ENCODE measurements at places on chromosomes 1 and 21.

GRCh38 chr21:41318218-41318617 lies 1.6 kb downstream of the FAM3B start:
- DNase-seq: no peak

DNA sequence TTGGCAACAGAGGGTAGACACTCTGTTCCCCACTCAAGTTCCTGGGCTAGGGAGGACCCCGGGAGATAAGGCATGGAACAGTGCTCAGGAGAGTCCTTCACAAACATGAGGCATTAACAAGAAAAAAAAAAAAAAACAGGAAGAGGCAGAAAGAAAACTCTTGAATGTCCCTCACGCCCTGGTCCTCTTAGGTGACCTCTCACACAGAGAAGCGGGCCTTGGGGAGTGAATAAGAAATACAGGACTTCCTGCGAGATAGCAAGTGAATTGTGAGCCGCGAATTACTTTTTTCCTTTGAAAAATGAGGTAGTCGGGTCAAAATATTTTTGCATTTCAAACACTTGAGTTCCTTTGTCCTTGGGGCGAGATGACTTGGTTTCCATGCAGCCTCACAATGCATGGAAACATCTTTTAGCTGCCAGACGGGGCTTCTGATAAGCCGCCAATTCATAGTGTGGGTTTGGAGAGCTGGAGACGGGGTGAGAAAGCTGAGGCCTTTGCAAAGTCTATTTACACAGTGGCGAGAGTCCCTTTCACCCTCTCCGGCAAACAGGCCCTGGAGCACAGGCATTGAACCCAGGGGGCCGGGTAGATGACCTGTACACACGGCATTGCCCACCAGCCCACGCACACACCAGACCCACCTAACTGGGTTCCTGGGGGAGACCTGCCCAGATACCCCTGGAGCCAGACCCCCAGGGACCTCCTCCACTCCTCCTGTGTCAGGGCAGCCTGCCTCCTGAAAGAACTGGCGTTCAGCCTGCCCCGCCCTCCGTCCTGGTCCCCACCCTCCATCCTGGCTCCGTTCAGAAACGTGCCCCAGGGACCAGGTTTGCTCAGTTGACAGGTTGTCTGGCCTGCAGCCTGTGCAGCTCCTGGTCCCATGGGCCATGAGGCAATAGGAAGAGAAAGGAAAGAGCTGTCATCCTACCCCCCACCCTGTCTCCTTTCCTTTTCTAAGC lies 192.3 kb downstream of the PRDM16 start:
- DNase-seq: no peak

DNA sequence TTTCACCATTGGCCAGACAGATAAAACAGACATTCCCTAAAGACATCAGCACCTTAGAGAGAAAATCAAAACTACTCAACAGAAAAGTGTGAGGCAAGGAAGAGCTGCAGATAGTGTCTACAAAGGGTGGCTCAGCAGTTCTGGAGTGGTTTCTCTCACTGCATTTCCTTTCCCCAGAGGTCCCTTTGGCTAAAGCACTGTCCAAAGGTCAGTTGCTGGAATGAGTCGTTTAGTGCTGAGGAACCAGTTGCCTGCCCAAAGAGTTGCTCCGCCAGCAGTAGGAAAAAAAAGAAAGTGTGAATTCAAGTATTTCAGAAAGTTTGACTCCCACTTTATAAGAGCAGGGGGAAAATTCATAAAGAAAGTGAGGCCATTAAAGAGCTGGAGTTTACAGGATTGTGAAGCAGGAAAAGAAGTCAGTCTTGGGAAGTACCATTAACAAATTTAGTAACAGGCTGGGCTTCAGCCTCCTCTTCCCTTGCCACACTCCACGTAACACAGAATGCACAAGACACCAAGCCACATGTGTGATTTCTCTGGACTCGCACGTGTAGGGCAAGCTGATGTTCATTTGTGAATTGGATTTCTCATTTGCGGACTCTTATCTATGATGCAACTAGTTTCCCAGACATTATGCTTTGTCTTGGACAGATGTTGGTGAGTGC lies 122.2 kb downstream of the RUNX1 start:
- no peak for DNase-seq

DNA sequence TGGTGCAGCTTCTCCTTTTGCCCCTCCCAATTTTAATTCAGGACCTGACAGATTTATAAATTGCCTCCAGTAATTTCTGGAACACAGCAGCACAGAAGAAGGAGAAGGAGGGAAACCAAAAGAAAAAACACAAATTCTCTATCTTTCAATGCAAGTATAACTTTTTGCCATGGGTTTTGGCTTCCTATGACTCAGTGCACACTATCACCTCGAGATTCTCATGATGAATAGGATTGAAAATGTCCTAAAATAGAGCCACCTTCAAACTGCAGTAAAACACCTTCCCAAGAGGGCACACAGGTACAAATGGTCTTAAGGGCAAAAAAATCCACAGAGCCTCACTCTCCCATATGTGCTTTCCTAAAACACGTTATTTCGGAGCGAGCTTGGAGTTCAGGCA lies 113.6 kb downstream of the HLCS start:
- no peak for DNase-seq

DNA sequence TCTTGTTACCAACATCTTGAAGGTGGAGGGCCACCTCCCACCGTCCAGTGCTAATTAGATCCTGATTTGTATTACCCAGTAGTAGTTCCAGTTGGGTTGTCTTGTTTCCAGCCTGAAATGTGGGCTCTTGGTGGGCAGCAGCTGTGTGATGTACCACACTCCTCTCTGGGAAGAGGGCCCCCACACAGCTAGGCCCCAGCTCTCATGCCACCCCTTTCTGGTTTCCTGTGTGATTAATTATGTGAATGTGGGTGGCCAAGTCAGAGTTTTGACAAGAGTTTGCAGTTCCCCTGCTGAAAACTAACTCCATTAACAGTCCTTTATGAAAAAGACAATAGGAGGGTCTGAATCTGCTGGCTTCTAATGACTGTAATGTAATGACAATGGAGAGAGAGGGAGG lies 3.8 kb downstream of the HMGB4 start:
- no peak for DNase-seq

DNA sequence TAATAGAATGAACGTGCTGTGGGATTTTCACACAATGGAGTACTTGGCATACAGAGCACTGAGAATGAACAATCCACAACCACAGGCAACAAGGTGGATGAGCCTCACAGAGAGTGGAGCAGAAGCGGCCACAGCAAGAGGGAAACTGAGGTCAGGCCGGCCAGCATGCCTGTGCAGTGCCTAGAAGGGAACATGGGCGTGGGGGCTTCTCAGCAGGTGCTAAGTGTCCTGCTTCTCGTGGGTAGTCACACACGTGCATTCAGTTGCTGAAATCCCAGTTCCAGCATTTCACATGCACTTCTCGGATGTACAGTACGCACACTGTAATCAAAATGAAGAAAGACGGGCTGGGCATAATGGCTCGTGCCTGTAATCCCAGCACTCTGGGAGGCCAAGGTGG lies 33.1 kb downstream of the WDR4 start:
- DNase-seq: no peak

DNA sequence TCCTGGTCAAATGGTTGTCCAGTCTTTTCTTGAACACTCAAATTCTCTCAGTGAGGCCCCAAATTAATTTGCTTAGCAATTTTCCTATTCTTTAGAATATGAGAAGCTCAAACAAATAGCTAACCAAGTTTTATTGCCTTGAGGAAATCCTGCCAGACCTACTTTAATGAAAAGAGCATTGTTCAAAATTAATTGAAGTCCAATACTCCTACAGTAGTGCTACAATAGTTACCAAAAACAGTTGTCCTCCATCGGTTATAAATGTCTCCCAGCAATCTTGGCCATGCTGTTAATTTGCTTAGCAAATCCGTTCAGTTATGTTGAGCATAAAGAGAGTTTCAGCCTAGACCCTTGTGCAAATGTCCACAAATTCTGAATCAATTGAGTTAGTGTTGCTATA lies 112.9 kb downstream of the MAB21L3 start:
- no peak for DNase-seq

- DNase-seq: no peak
These were observed 78.9 kb upstream of the SLC45A1 start for GRCh38 chr1:8239039-8239305.

DNA sequence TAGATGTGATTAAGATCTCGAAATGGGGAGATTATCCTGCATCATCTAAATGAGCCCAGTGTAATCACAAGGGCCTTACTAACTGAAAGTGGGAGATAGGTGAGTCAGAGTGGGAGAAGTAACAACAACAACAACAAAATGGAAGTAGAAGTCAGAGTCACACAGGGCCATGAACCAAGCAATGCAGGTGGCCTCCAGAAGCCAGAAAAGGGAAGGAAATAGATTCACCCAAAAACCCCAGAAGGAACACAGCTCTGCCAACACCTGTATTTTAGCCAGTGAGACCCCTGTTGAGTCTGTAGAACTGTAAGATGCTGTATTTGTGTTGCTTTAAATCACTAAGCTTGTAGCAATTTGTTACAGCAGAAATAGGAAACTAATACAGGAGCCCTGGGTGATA lies 4.1 kb downstream of the TAGLN2 start:
- DNase-seq: no peak

DNA sequence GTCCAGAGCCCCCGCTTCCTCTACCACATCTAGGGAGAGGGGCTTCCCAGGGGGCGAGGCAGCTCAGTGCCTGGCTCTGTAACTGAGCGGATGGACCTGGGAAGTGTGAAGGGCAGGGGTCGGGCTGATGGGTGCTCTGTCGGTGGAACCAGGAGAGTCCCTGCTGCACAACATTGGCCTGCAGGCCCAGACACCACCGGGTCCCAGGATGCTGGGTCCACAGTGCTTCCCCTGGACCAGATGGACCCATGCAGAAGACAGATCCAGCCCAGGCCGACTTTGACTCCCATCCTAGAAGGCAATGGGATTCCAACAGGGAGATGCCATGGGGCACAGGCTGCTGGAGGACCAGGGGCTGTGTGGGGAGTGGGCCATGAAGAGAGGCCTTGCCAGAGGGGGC lies 212.9 kb downstream of the GRIK3 start:
- DNase-seq: no peak
